ENCODE measurements at places on chromosomes 7 and 10.

DNA sequence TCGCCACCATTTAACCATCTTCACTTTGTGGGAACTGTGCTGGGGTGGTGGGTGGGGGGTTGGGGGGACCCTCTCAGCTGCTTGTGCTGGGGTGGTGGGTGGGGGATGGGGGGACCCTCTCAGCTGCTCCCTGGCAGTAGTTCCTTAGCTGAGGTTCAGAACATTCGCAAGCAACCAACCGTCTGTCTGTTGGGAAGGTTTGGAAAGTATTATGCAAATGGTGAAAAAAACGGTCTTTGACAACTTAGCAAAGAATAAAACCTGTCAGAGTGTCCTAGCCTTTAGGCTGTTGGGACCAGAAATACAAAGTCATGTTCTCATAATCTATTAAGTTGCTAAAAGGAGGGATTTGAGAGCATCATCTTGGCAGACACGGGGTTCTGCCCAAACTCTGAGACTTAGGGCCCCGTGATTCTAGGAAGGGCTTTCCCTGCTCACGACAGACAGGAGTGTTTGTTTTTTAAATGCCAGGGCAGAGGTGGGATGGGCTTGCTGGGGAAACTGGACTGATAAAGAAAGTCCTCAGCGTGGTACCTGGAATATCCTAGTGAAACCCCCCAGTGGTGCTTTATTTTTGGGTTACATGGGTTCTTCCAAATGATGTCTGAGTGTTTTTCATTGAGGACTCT, 14.1 kb upstream of the SRGN start:
- DNase-seq, result no peak

DNA sequence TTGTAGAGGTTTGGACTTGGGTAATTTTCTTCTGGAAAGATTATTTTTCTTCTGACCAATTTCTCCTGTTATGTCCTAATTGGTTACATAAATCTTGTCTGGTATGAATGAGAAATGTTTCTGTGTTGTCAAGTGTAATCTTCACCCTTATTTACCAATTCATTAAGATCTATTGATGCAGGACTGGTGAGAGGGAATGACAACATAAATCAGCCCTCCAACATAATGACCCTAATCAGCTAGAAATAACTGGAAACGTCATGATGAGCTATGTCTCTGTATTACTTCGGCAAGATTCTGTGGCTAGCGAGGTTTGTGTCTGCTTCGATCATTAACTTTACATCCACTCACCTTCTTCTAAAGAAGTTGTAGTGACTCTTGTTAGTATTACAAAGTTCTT, 3.5 kb downstream of the FOXP2 start:
- DNase-seq, result no peak

GRCh38 chr7:80968606-80969005, 49.8 kb upstream of the SEMA3C start:
- DNase-seq, result no peak

GRCh38 chr10:79346012-79346340, 1.3 kb upstream of the PPIF start:
- no peak for DNase-seq

- peak; percentile 84 for DNase-seq
These were observed 15.7 kb downstream of the PPP3CB start for GRCh38 chr10:73480158-73480557.

- DNase-seq, result no peak
These were observed 51.2 kb downstream of the AP3M1 start for GRCh38 chr10:74099420-74099819.

DNA sequence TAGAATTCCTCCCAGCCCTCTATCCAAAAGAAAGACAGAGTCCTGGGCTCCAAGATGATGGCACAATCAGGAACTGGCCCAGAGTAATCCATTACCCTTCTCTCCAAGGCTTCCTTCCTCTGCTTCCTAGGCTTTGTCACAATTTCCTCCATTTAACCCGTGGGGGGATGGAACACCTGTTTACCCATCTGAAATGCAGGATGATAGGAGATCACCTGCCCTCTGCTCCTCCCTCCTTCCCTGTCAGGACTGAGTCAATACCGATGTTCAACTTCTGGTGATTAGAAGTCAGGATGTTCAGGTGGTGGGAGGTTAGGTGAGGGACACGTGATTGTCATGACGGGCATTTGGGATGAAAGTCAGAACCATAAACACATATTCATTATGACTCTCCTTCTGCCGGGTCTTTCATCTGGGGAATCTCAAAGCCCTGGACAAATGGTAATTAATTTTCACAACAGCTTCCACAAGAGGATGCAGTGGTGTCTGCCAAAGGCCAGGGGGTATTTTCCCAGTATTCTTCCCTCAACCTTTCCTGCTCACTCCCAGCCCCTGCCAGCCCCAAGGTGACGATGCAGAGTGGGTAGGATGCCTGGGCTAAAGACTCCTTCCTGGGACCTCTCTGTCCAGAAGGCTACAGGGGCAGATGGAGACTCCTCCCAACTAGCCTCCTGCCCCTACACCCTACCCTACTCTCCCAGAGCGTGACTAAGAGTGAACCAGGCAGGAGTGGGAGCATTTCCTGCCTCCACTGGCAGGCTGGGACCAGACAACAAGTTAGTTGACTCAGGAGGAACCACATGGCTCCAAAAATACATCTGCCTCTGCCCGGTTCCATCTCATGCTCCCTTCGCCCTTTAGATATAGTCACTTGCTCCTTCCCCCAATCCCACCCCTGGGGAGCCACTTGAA, 27.9 kb downstream of the DUSP5 start:
- no peak for DNase-seq

DNA sequence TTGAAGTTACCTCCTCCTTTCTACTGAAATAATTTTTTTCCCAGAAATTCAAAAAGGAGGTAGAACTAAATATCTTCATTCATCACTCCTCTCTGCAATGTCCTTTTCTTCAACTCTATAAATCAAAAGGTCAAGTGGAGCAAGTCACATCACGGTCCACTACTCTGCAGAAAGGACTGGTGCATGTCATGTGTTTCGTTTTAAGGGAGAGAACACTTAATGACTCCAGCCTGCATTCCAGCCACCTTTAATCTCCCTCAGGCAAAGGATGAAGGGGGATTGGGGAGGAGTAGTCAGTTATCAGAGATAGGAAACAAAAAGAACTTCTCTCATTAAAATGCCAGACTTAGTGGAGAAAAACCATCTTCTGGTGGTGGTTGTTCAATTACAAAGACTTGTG, 78.9 kb downstream of the ANK3 start:
- no peak for DNase-seq

Measured in activated CD4-positive, alpha-beta T cell treated with anti-CD3 and anti-CD28 coated beads, Interleukin-2, Interleukin-6, amounts not matched to agents 100 ng/mL and 50 ng/mL, durations not matched to agents 16 hours and 8 hours (primary cell).